Renal cortical epithelial cell (primary cell): ENCODE measurements at places on chromosomes 1 and 21. TPM values are rescaled to one million over a fixed set of nuclear protein-coding genes. Genes with fewer than 3 reads are reported as not detected.
A peak's percentile ranks its signal among the peaks of the same experiment; 100 is the strongest.

Gene ADAMTS5
- 12.5 and 63.1 TPM in 2 replicates for total RNA-seq

Gene PLA2G5
- total RNA-seq: not detected in 2 replicates

Gene RNF115
- 17.7 and 28.7 TPM in 2 replicates for total RNA-seq

DNA sequence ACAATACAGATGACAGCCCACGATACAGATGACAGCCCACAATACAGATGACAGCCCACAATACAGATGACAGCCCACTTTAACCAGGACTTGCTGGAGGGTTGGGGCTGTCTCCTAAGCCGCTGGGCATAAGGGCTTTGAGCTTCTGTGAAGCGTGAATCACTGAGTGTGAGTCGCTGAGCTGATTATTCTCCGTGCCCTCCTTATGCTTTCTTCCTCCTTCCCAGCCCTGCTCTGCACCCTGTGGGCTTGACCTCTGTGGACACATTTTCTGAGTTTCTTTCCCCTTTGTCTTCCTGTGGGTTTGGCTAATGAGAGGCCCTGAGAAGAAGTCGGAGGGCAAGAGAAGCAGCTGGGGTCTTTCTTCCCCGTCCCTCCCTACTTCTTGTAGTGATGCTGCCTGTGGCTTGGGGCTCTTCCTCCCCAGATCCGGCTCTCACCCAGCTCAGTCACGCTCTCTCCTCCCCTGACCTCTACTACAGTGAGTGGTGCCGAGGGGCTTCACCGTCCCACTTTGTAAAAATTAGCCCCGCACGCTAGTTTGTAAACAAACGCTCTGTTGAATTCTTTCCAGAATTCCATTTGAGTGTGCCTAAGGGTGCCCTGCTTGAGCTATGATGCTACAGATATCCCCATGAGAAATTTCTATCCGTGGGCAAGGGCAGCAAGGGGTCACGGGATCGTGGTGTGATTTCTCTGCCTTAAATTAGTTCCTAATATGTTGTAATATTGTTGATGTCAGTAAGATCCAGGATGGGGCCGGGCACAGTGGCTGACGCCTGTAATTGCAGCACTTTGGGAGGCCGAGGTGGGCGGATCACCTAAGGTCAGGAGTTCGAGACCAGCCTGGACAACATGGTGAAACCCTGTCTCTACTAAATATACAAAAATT, 46.4 kb upstream of the SOD1 start:
- DNase-seq: peak; percentile 33

GRCh38 chr21:26432410-26432809, 140.7 kb downstream of the CYYR1 start:
- DNase-seq: no peak

DNA sequence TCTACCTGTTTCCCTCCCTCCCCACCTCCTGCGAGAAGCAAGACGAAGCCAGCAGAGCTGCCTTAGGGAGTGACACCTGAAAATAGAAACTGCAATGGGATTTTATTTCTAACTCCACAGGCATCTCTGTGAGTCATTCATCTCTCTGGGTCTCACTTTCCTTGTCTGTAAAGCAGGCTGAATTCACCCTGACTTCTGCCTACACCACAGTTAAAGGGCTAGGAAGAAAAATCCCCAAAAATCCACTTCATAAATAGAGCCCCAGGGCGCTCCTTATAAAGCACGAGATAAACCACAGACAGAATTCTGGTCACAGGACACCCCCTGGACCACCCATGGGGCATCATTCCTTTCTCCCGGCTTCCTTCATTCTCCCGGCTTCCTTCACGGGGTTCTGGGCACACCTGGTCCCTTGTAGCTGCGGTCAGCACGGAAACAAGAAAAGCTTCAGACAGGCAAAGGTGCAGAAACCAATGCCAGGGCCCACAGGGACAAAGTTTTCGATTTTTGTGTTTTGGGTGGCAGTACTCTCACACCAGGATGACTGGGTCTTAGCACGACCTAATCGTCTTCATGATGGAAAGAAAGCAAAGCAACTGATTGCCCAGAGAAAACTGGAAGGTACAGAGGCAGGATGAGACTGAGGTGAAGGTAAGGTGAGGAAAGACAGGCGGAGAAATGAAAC, 2.8 kb upstream of the H6PD start:
- peak; percentile 61 for DNase-seq
